ENCODE measurements at places on chromosomes 12 and 14. TPM values are rescaled to one million over a fixed set of nuclear protein-coding genes. Genes with fewer than 3 reads are reported as not detected.

GPR84 gene
- 2.5 TPM for total RNA-seq

SERPINA9 gene
- total RNA-seq = not detected

NEUROD4 gene
- total RNA-seq = not detected

SMIM41 gene
- total RNA-seq = not detected

DPY19L2 gene
- total RNA-seq = 5.5 TPM

DHRS2 gene
- not detected for total RNA-seq

TMEM30B gene
- 27.3 TPM for total RNA-seq

PTPRB gene
- 53.4 TPM for total RNA-seq

BCL2L14 gene
- total RNA-seq = not detected

MANSC1 gene
- total RNA-seq = 23.2 TPM

MGAT4C gene
- 3.4 TPM for total RNA-seq

GRCh38 chr12:810671-811415 lies 58.5 kb downstream of the WNK1 start:
- DNase-seq = no peak

DNA sequence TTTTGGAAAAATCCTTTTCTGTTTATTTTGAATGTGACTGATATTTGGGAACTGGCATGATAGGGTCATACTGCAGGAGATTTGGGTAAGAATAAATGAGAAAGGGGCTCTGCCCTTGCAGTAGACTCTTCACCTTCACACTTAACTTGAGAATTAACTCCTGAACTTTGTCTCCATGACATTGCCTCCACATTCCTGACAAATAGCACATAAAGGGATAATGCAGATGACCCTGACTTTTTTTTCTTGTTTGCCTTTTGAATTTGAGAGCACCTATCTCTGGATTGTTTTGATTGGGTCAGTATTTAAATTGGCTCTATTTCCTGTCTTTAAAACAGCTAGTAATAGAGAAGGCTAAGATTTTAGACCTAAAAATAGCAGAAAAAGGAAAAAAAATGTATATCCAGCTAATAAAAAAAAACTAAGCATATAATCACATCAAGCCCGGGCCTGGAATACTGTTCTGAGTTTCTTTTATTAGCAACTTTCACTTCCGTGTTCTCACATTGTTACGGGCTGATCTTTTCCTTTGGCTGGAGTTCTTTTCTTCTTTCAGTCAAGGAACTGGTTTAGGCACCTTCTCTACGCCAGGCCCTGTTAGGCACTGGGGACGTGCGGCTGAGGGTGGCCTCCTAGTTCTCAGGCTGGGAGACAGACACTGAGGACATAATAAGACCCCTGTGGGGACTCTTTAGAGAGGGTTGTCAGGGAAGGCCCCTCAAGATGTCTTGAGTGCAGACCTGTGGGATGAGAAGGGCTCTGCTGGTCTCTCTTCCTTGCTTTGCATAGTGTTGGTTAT lies 53.1 kb upstream of the GNPNAT1 start:
- no peak for DNase-seq

DNA sequence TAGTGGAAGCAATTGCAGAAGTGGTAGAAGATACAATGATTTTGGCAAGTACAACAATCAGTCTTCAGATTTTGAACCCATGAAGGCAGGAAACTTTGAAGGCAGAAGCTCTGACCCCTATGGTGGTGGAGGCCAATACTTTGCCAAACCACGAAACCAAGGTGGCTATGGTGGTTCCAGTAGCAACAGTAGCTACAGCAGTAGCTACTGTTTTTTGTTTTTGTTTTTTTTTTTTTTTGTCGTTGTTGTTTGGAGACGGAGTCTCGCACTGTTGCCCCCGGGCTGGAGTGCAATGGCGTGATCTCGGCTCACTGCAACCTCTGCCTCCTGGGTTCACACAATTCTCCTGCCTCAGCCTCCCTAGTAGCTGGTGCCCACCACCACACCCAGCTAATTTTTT lies 47.4 kb downstream of the IFNG-AS1 start:
- DNase-seq = no peak

- no peak for DNase-seq
Measured at GRCh38 chr14:77084985-77085384, 13.1 kb upstream of the CIPC start.

GRCh38 chr14:39860596-39861228 lies 428.5 kb upstream of the FBXO33 start:
- DNase-seq = no peak

GRCh38 chr12:52436828-52437474 lies 2.8 kb upstream of the KRT75 start:
- no peak for DNase-seq

- no peak for DNase-seq
Measured at GRCh38 chr12:124967016-124967739, 21.8 kb downstream of the DHX37 start.

GRCh38 chr14:20180486-20180885 lies 10.2 kb upstream of the OR11G2 start:
- no peak for DNase-seq

DNA sequence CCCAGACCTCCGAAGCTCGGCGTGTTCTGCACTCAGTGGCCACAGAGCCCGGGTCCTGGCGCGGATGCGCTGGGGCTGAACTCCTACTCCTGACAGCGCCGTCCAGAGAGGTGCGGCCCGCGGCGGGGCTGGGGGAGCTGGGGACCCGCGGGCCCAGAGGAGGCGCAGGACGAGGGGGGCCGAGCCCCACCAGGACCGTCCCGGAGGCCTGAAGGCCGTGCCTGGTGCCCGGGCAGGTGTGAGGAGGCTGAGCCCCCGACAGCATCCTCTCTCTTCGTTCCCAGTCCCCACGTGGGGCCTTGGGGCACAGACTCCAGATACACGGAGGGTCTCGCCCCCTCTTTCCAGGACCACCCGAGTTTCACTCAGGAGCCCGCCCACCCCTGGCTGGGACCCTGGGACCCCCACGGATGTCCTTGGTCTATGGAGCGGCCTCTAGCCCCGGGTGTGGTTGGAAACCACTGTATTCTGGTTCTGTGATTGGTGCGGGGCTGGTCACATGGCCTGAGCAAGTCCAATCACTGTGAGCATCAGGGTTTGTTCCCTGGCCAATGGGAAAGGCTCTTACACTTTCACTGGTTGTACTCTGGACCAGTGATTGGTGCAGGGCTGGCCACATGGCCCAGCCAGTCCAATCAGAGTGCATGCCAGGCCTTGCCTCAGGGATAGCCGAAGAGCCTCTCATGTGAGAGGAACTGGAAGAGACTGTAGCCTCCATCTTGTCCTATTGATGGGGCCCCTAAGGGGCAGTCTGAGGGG lies 217.6 kb upstream of the SFSWAP start:
- DNase-seq = no peak

DNA sequence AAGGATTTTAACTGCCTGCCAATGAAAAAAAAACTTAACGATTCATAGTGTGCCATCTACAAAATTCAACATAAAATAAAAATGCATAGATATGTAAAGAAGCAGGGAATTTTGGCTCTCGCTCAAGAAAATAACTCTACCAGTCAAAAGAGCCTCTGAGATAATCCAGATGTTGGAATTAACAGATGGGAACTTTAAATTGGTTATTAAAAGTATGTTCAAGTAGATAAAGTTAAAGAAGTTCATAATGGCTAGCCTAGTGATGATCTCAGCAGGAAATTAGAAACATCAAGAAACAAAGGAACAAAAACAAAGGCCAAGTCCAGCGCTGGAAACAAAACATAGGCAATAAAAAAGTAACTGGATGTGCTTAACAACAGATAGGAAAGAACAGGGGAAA lies 23.1 kb downstream of the PIK3C2G start:
- no peak for DNase-seq

- DNase-seq = no peak
Measured at GRCh38 chr14:50806241-50806933, 24.6 kb downstream of the NIN start.

- DNase-seq = no peak
Measured at GRCh38 chr14:39107591-39107996, 4.6 kb upstream of the SEC23A start.

DNA sequence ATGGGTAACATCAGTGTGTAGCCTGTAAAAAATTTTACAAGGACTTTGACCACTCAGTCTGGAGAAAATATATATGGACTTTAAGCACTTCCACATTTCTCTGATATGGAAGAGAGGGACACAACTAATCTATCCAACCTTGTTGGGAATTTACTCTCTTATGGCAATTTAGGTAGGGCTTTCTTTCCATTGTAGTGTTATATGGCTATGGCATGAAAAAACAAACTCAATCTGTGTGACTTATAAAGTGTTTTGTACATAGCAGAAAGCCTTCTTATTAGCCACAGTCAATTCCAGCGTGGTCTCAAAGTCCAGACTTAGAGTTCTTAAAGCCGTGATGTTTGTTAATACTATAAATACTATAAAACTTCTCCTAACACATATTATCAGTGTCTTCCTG lies 98.3 kb downstream of the NOVA1 start:
- DNase-seq = no peak

DNA sequence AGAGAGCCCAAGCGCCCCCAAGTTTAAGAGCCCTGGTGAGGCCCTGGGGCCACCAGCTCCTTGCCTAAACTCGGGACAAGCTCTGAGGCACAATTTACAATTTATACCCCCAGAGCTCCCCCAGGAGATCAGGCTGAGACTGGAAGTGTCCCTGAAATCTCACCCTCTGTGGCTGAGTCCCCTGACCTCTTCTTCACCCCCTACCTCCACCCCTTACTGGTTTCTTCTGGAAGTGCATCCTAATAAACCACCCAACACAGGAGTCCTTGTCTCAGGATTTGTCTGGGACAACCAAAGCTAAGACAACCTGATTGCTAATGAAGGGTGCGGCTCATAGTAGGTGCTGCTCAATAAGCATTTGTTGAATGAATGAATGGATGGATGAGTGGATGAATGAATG lies 206.4 kb downstream of the BCL11B start:
- DNase-seq = no peak

DNA sequence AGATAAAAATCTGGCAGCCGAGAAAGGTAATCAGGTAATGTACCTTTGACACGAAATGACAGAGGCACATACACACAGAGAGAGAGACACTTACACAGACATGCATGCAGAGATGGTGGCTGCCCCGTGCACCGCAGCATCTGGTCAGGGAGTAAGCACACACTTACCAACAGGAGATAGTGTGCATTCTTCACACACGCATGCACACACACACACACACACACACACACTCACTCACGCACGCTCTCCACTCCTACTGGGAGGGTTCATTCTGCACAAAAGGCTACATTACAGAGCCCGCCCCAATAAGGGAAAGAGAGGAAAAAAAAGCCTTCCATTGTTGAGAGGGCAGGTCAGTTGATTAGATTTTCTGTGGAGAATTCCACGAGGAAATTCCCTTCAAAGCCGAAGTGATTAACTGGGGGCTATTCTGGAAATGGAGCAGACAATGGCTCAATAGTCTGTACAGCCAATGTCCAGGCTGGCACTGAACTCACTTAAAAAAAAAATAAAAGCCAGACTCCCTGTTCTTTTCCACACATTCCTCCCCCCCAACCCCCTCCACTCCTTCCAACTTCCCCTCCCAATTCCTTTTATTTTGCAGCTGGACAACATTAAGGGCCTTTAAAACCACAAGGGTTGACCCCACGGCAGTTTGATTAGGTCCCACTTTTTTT lies 1.4 kb upstream of the SOX5 start:
- no peak for DNase-seq

DNA sequence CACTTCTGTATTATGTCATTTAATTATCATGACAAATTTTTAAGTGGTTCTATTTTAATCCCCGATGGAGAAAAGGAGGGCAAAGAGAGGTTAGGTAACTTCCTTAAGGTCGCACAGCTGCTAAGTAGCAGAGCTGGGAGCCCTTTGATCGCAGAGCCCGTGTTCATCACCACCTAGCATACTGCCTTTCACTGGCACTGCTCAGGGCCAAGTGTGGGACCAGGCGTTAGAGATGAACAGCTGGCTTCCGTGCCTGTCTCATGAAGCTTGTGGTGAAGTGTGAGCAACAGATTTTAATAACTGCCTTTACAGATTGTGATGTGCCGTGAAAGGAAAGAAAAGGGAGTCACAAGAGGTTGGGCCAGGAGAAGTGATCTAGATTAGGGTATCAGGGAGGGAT lies 273.6 kb downstream of the AKAP6 start:
- no peak for DNase-seq

- DNase-seq = no peak
Measured at GRCh38 chr12:130795906-130796305, 43.1 kb downstream of the STX2 start.

DNA sequence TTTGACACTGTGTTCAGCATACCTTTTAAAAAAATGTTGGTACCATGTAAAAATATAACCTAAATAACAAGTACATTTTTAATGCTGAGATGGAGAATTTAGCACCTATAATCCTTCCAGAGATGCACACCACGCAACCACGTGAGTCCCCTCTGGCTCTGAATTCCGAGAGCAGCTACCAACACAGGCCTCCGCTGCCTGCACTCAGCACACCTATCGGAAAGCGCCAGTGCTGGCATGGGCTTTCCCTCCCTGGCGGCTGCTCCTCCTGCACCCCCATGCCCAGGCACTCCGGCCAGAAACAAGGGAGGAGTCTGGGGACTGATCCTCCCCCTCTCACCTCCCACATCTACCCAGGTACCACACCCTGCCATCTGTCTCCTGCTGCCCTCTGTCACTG lies 47.0 kb downstream of the ITPK1 start:
- no peak for DNase-seq

GRCh38 chr12:118238888-118239287 lies 103.0 kb downstream of the PEBP1 start:
- DNase-seq = no peak

DNA sequence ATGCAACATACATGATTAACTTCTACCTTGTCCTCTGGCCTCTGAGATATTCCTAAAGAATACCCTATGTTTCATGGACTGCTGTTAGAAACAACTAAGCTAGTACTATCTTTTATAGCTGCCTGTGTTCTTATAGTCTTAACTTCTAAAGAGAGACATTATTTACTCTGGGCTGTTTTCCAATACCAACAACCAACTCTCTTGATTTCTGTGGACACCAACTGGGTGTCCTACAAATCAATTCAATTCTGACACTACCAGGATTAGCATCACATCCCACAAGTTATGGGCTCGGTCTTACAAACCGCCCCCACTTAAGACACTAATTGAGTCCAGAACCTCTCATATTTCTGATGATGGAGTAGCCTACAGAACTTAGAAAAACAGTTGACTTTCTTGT lies 8.3 kb downstream of the XPOT start:
- DNase-seq = no peak

GRCh38 chr14:72646861-72647528 lies 246.9 kb downstream of the DPF3 start:
- DNase-seq = no peak

Data from posterior vena cava (tissue), 2 donors.